ENCODE measurements at places on chromosomes 11 and 22.

- no peak for DNase-seq
Measured at GRCh38 chr11:68254421-68254820, 17.4 kb downstream of the C11orf24 start.

DNA sequence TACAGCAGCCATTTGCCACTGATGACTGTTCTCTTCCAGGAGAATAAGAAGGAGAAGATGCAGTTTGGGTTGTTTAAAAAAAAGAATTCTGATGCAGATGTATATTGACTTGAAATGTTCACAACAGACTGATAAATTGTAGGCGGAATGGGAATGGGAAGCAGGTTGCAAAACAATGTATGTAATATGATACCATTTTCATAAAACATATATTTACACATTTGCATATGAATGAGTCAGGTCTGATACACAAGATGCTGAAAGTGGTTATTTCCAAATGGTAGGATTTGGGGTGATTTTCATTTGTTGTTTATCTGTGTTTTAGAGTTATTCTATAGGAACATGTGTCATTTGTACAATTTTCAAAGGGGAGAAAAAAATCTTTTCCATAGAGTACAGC is 9.0 kb upstream of the RCN1 start:
- DNase-seq: no peak

DNA sequence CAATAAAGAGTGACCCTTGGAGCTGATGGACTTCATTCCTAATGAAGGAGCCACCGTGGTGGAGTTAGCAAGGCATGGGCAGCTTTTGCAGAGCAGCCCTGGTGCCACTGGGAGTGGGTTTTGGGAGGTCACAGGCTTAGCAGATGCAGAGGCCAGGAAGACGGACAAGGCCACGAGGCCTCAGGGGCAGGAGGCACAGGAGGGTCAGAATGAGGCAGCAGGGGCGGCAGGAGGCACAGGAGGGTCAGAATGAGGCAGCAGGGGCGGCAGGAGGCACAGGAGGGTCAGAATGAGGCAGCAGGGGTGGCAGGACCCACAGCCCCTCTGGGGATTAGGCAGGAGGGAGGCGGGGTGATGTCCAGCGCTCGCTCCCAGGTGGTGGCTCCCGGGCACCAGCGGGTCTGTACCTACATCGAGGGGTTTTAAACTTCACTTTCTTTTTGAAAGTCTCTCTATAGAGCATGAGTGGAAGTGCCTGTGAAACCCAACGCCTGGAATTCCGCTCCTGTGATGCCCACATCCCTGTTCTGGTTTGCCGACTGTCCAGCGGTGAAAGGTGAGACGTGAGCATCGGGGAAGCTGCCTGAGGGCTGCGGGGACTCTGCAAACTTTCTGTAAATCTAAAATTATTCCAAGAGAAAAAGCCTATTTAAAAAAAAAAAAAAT is 521.6 kb downstream of the BRD1 start:
- DNase-seq: no peak

DNA sequence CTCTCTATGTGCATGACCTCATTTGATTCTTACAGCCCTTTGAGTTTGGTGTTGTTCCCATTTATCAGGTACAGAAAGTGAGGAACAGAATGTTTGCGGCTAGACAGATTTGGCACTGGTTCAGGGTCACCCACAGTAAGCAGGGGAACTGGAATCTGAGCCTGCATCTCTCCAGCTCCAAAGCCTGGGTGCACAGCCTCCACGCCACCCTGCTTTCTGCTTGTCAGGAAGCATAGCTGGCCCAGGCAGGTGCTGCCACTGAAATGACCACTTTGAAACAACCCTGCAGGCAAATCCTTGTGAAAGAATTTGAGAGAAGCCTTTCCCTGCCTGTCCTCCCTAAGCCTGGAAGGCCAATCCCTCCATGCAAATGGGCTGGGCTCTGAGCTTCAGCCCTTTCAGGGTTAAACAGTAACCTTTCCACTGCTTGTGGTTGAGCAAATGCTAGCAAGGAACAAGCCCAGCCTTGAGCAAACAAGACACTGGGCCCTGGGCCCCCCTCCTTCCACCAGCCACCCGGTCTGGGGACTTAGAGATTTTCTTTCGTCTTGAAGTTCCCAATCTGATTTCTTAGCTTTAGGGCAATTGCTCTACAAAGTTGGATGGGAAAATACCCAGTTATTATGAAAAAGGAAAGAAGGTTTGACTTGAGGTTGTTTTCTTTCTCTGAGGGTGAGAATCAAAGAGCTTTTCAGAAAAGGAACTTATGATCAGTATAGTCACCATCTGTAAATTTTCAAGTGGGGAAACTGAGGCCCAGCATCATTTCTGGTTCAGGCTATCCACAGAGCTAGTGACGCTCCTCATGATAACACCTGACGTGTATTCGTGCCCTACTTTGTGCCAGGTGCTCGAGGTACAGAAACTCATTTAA is 19.4 kb downstream of the EHF start:
- DNase-seq: no peak

GRCh38 chr11:108496643-108497256 is 1.4 kb downstream of the POGLUT3 start:
- no peak for DNase-seq

- no peak for DNase-seq
Measured at GRCh38 chr11:73852049-73852448, 24.6 kb downstream of the COA4 start.
